CD8-positive, alpha-beta T cell (primary cell): ENCODE measurements at places on chromosomes 12 and 14.

- DNase-seq = no peak
Measured at GRCh38 chr14:103887170-103887501, 39.8 kb upstream of the PPP1R13B start.

DNA sequence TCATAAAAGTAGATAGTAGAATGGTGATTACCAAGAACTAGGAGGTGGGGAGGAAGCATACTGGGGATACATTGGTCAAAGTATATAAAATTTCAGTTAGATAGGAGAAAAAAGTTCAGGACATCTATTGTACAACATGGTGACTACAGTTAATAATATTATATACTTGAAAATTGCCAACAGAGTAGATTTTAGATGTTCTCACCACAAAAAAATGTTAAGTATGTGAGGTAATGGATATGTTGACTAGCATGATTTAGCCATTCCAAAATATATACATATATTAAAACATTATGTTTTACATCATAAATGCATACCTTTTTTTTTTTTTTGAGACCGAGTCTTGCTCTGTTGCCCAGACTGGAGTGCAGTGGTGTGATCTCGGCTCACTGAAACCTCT lies 31.0 kb downstream of the TMEM116 start:
- no peak for DNase-seq

GRCh38 chr12:18421867-18422266 lies 160.5 kb downstream of the PIK3C2G start:
- DNase-seq = no peak

DNA sequence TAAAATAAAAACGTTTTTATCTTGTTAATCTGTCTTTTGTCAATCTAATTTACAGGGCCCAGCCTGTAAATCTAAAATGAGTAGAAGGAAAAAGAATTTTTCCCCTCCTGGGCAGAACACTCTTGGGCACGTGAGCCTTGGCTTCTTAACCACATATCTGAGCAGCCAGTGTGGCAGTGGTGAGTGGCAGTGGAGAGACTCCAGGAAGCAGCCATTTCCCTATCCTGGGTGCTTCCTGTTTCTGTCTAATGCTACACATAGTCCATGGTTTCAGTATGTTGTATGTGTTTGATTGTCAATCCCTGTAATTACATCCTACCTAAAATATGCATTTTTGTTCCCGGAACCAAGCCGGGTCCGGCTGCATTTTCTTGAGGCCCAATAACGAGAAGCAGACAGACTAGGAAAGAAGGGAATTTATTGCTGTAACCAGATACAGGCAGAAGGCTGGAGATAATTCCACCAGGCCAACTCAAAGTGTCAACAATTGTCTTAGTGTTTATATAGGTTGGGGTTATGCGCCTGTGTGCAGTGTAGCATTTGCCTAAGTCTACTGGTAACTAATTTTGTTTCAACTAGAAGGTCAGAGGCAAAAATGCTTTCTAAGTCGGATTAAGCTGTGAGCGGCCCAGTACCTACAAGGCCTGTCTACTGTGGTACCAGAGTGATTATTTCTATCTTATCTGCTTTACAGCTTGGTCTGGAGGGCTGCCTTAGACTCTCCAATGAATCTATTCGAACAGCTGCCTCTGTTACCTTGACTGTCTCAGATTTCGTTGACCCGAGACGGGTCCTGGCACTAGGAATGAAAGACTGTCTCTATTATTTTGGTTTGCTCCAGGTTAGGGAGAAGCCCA lies 82.4 kb upstream of the RESF1 start:
- DNase-seq = no peak

DNA sequence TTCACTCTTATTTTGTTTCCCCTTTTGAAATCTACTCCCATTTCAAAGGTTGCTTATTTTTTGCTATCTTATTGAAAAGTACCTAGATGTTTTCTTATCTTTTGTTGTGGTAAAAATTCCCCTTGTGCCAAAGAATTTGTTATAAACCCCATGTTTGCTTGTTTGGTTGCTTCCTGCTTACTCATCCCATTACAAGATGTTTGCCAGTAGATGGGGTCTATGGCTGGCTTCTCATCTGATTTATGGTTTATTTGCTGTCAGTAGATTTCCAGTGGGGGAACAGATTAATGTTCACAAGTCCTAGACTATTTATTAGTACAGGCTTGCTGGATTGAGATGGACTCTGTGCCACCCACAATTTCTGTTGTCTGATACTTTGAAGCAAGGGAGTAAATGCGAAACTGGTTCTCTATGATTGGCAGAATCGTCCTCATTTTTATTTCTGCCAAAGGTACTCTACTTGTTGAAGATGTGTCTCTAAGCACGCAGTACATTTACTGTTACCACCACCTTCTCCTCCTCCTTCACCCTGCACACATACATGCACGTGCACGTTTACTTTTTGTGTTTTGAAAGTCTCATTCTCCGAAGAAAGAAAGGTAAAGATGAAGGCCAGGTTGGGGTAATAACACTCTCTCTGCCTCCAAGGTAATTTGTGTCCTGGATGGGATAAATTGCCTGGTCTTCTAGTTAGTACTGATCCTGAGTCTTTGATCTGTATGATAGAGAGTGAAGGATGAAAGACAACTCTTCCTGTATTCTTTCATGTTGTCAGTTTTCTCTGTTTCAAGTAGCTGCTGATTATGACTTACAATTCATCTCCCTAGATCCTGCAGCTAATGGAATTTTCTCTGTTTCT lies 117.2 kb upstream of the ATP2B1 start:
- no peak for DNase-seq

- no peak for DNase-seq
Measured at GRCh38 chr12:2256453-2256852, 203.7 kb downstream of the CACNA1C start.

- DNase-seq = no peak
Measured at GRCh38 chr14:75493592-75494087, 28.6 kb upstream of the BATF start.

DNA sequence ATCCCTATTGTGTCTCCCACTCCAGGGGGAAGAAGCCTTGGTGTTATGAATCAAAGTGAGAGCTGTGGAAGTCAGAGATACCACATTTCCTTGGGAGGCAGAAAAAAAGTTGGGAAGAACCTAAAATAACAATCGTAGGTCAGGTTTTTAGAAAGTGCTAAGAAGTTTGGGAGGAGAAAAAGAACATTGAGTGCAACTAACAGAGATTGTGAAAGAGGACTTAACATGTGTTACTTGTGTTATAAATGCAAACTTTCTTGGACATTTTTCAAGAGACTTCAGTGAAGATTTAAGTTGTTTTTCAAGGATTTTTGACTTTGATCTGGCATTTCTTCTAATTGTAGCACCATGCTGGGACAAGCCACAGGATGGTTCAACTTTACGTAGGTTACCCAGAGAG lies 7.8 kb upstream of the ERP27 start:
- no peak for DNase-seq

DNA sequence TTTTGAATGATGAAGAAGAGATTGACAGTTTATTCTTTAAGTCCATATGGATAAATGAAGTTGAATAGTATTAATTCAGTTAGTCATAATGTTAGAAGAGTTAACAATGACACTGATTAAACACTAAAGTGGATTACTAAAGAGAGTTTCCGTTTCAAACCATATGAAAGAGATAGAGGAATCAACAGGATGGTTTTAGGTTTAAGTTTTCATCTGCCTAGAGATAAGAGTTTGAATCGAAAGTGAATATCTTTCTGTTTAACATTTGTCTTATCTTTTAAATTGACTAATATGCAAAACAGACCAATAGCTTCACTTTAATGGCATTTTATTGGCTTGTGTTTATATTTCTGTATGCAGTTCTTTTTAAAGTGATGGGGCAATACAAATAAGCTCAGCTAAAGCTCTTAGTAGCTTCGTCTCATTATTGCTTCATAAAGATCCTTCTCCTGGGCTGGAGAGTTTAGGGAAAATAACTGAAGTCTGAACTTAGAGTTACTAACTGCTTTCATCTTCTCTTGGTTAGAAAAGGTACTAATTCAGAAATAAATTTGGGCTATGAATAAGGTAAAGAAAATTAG lies 66.0 kb downstream of the MIPOL1 start:
- no peak for DNase-seq

- DNase-seq = peak; percentile 14
Measured at GRCh38 chr14:59055439-59056045, 132.9 kb upstream of the DAAM1 start.

GRCh38 chr14:64879635-64880220 lies at the start of gene SPTB:
TSS of gene SPTB (minus strand) at chr14:64879907. CDS start at chr14:64823094, 56,813 bp downstream.
- DNase-seq = peak; percentile 65

- DNase-seq = no peak
Measured at GRCh38 chr12:119222222-119222951, 43.7 kb downstream of the HSPB8 start.

GRCh38 chr14:48943913-48944312 lies 642.3 kb downstream of the RPS29 start:
- DNase-seq = no peak

GRCh38 chr14:56549721-56550120 lies 29.9 kb upstream of the TMEM260 start:
- no peak for DNase-seq

DNA sequence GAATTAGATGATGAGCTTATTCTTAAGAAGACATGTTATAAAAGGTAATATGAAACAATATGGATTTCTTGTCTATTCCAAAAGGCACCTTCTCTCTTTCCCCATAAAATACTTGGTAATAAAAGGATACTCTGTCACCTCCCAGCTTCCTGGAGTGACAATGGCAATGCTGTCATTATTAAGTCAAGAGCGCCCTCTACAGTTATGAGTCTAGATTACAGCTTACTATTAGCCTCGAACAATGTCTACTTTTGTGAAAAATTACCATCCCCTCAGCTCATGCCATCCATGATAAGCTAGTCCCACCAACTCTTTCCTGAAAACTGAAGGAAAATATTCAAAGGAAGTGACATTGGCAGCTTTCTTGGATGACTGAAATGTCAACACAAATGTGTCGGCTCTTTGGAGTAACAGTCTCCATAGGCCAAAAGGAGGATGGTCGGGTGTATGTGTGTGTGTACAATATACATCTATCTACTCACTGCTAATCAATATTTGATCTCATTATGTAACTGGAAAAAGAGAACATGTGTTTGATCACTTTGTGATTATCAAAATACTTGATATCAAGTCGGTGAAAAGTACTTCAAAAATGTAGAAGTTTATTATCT lies 48.7 kb upstream of the CDKN3 start:
- DNase-seq = peak; percentile 13

- DNase-seq = no peak
Measured at GRCh38 chr12:71649401-71649800, 14.2 kb downstream of the ZFC3H1 start.

- no peak for DNase-seq
Measured at GRCh38 chr12:38669530-38669929, 235.9 kb downstream of the CPNE8 start.

DNA sequence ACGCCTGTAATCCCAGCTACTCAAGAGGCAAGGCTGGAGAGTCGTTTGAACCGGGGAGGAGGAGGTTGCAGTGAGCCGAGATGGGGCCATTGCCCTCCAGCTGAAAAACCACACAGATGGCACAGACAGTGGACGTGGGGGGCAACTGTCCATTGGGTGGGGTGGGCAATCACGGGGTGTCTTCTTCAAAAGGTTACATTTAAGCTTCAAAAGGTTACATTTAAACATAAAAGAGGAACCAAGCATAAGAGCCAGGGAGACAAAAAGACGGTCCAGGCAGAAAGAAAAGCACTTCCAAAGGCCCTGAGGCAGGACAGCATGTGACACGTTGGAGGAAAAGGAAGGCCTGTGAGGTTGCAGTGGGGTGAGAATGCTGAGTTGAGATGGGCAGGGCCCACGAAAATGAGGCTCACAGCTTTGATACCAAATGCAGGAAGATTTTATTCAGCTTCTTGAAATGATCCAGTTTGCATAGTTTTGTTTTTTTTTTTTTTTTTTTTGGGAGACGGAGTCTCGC lies 10.7 kb downstream of the SCARB1 start:
- DNase-seq = no peak

DNA sequence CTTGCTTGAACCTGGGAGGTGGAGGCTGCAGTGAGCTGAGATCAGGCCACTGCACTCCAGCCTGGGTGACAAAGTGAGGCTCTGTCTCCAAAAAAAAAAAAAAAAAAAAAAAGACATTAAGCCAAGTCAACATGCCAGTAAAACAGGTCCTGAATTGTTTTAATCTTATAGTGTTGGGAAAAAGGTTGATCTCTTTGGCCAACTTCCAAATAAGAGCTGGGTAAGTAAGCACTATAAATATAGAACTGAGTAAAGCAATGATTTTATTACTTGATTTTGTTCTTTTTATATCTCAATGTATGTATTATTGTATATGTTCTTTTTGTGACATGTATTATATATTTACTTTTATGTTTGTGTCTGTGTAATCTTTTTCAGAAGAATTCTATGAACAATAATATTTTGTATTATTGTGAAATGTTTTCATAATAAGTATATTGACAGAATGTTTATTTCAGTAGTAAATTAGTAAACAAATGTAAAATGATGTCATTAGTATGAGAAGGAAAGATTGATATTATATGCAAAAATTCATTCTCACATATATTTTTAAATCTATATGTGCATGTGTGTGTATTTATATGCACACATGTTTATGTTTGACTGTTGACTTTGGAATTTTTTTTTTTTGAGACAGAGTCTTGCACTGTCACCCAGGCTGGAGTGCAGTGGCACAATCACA lies 9.6 kb upstream of the AKAP6 start:
- no peak for DNase-seq

DNA sequence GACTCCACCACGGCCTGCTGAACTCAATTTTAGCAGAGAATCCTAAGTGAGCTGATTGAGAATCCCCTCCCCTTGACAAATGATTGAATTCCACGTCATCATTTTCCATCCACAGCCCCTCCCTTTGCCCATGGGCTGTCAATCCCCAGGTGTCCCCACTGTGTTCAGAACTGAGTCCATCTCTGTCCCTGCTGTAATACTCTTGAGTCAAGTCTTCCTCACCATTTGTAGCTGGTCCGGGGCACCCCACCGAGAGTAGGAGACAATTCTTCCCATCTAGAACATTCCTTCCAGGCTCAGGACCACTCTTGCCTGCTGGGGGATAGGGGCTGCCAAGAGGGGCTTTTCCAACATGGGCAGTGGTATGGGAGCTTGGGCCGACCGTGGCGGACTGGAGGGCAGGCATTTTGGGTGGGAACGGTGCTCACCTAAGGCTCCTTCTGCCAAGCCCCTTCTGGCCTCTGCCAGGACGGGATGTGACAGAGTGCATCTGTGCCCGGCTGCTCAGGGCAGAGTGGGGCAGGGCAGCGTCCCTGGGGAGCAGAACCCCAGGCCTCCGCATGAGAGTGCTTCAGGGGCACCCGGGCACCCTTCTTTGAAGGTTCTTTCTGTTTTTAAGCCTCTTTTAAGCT lies 218.1 kb upstream of the RTL1 start:
- DNase-seq = no peak
